Neural progenitor cell (in vitro differentiated cells): ENCODE measurements at places on chromosomes 1 and 21.
A peak's percentile ranks its signal among the peaks of the same experiment; 100 is the strongest.

DNA sequence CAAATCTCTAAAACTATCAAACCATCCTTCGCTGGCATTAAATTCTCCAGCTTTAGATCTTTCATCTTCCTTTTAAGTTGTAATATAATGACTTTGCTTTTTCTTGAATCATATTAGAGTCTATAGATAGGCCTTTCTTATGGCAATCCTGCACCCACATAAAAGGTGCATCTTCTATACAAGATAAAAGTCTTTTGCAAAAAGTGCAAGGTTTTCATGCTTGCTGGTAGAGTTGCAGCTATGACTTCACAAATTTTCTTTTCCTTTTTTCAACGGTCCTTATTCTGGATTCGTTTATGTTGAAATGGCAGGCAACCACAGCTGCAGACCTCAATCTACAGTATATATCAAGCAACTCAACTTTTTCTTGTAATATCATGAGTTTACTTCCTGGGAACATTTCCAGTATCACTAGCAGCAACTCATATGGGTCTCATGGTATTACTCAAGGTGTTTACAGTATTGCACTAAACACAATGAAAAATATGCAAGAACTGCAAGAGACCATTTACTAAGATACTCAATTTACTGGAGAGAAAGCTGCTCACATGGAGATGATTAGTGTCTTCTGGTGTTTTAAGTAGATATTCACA, 22.1 kb downstream of the OMA1 start:
- no peak for DNase-seq

- DNase-seq = no peak
These were observed 150.0 kb downstream of the PPP1R12B start for GRCh38 chr1:202498542-202498941.

DNA sequence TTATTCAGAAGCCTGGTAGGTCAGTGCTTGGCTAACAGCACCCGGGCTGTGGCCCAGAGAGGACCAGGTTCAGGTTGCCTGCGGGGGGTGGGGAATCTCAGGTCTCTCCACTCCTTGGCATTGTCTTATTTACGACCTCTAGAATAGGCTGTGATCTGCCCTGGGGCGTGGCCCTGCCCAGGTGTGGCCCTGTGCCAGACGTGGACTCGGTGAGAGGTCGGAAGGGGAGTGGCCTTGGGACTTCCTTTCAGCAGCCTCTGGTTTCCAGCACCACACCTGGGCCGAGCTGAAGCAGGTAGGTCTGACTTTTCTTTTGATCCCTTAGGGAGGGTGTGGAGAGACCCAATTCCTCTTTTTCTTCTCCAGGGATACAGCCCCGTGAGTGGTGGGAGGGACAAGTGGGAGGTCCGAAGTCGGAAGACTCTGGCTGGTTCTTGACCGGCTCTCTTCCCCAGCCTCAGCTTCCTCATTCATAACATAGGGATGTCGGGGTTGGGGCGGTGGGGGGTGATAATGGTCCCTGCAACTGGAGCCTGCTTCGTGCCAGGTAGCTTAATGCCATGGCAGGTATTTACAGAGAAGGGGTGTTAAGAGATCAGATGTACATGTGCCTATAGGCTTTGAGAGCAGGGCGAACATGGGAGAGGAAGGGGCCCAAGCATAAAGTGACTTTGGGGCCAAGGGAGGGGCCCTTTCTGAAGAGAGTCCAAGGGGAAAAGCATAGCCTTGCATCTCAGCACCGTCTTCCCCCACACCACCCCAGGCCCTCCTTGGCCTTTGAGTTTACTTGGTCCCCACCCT, 16.5 kb downstream of the ACOT11 start:
- DNase-seq = no peak

GRCh38 chr1:18155881-18156385, 48.3 kb downstream of the IGSF21 start:
- no peak for DNase-seq

GRCh38 chr1:95431235-95431634, 197.2 kb downstream of the RWDD3 start:
- no peak for DNase-seq

DNA sequence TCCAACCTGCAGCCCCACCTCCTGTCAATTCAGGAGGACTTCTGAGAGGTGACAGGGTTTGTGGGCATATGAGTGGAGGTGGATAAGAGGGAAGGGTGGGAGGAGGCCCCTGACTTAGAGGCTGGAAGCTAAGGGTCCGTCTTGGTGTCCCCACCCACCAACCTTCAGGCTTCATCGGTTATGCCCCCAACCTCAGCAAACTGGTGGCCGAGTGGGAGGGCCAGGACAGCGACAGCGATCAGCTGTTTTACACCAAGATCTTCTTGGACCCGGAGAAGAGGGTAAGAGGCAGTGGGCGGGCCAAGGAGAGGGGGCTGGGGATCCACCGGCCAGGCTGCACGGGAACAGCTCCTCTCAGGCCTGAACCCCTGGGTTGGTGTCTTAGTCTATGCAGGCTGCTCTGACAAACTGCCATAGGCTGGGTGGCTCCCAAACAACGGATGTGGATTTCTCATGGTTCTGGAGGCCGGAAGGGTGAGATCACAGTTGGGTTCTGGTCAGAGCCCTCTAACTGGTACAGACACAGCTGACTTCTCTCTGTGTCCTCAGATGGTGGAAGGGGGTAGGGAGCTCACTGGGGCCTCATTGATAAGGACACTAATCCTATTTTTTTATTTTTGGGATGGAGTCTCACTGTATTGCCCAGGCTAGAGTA, 18.1 kb downstream of the PLOD1 start:
- no peak for DNase-seq

- DNase-seq = no peak
These were observed 38.8 kb downstream of the ZBTB17 start for GRCh38 chr1:15937146-15937545.

- DNase-seq = no peak
These were observed 71.8 kb downstream of the ODF2L start for GRCh38 chr1:86324130-86324822.

GRCh38 chr1:51963592-51964308, 26.8 kb downstream of the RAB3B start:
- DNase-seq = no peak

DNA sequence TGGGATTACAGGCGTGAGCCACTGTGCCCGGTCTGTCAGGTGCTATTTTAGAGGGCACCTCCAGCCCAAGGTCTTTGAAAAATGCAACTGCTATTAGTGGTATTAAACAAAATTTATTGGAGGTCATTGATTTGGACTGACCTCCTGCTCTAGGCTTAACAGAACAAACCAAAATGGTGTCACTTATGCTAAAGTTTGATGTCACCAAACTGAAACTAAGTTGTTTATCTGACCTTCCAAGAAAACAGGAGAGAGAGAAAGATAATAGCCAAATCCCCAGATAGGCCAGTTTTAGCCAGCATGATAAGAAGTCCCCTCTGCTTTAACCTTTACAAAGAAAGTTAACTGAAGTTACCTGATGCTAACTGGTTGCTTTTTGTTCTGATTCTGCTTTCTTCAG, 8.1 kb upstream of the INAVA start:
- no peak for DNase-seq

GRCh38 chr1:83860490-83861221, 138.3 kb downstream of the TTLL7 start:
- DNase-seq = peak; percentile 81

DNA sequence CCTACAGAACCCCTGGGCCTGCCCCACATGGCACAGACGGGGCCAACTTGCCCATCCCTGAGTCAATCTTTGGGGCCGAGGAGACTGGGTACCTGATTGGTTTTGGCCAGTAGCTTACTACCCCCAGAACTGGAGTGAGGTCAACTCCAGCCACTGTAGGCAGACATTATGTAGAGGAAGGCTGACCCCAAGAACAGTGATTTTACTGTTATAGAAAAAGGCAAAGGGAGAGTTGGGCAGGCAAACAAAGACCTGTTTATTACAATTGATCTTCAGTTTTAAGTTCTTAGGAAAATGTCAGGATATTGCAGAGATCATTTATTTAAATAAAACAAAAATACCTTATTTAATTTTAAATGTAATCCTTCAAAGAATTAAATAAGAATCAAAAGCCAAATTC, 653.8 kb downstream of the NPHP4 start:
- DNase-seq = no peak

- no peak for DNase-seq
These were observed 91.8 kb upstream of the SERBP1 start for GRCh38 chr1:67522001-67522441.

GRCh38 chr21:45847870-45848269, 133.7 kb upstream of the COL6A1 start:
- DNase-seq = no peak

DNA sequence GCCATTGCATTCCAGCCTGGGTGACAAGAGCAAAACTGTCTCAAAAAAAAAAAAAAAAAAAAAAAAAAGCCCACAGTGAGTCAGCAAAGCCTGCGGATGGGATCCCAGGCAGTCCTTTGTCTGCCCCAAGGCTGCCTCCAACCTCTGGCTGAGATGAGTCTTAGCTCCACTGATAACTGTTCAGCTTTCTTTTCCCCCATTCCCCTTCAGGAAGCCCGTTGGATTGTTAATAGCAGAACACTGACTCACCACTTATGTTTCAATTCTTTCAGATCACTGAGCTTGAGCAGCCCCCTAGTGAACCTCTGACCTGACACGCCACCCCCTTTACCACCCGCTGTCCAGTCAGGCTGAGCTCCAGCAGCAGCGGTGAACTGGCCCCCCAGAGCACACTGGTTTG, 57.5 kb downstream of the ERG start:
- DNase-seq = peak; percentile 48

DNA sequence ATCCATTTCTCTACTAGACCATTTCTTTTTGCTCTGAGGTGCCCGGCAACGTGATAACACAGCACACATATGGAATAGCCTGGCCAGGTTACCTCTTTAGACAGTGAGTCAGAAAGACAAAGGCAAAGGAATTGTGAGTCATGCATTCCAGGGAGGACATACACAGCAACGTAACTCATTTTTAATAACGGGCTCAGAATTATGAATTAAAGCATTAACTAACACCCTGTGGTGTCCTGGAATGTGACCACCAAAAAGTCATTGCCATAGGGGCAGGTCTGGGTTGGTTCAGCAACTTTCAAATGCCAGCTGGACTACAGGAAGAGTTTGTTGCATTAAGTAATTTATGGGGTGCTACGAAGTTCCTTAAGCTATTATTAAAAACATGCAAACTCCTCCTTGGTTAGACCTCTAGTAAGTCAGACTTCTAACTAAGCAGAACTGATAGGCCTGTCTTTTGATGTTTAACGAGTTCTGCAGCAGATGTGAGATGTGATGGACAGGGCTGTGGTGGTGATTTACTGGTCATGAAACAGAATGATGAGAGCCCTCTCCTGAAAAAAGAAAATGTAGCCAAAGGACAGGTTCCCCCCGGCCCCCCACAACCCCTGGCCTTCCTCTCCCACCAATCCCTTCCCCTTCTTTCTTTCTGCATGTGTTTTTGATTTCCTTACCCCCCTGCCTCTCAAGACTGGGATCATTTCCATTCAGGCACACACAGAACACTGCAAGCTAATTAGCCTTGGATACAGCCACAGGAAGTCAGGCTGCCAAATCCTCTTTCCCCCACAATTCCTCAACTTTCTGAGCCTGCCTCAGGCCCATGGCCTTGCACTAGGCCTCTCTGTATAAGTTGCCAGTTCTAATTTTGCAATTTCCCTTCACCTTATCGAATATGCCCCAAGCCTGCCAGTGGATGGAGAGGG, 88.9 kb upstream of the HAO2 start:
- no peak for DNase-seq

GRCh38 chr1:41500378-41500777, 15.9 kb upstream of the EDN2 start:
- no peak for DNase-seq

DNA sequence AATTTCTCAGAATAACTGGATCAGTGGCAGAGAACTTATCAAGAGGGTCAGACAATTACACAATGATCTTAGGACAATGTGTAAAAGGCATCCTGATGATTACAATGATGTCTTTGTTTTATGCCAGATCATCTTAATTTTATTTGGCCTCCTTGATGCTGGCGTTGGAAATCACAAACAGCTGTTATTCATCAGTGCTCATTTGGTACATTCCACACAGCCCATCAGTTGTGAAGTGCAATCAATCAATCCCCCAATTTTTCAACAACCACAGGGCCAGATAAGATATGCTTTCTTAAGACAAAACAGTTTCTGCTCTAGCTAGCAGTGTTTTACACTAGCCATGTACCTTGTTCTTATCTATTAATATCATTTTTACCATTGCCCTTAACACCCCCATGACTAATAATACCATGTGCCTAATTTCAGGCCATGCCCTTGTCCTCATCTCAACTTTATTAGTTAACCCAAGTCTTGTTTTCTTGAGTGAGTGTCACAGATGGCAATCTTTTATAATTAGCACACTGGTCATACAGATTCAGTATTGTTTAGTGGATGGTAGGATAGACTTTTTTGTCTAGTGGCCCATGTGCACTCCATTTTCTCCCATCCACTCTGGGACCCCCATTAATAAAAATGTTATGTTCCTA, 40.8 kb upstream of the COL24A1 start:
- no peak for DNase-seq

- peak; percentile 76 for DNase-seq
These were observed 62.8 kb upstream of the LAX1 start for GRCh38 chr1:203702130-203702577.
